Heart right ventricle (tissue), 16 donors: ENCODE measurements at places on chromosomes 1 and 21.

DNA sequence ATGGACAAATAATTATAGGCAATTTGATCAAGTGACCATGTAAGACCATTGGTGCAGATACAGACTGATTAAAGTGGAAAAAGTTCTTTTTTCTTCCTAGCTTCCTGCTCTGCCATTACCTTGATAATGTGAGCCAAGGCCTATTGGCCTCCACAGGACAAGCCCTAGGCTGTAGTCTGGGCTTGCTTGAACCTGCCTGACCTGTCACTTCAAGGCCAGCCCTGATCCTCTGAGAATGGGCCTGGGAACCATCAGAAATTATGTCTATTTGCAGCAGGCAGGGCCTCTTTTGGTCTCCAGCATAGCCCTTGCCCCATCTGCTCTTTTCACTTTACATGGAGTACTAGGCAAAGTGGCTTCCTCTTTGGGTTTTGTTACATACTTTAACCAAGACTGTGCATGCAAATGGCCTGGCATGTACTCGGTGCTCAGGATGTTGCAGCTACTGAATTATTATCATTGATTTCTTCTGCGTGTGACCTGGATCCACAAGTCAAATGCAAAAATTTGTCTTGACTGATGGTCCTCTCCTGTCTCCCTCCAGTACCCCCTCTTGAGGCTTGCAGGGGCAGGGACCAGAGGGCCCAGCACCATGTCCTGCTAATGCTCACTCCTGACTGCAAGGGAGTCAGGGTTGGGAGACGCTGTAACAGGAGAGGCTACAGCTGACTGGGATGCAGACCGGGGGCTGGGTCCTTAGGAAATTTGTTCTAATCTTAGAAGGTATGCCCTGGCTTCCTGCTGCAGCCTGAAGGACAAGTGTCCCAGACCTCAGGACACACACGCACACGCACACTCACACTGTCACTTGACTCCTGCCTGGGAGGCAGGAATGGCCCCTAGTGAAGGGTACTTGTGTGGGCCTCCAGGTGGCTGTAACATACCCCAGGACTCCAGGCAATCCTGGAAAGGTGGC lies 39.4 kb downstream of the RCSD1 start:
- H3K4me1 ChIP-seq = peaks cover 71% of the 10 kb centered on the region
- no peak overlapping the region for H3K27ac ChIP-seq
- peaks cover 29% of the 10 kb centered on the region for H3K36me3 ChIP-seq
- no peaks in the 10 kb centered on the region for H3K27me3 ChIP-seq

DNA sequence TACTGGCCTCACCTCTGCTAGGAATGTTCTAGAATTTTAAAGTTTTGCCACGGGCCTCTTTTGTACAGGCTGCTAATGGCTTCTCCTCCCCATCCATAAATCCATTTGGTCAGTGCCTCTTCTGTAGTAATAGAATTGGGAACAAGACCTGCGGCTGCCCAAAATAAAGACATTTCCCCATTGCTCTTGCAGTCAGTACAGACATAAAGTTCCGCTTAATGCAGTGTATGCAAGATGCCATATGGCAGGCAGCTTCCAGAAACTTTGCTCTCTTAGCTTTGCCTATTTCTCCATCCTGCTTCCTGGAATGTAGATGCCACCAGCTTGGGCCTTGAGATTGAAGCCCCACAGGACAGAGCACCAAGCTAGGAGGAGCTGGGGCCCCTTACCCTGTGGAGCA lies 3.7 kb upstream of the SLC2A5 start:
- H3K27ac ChIP-seq = no peak overlapping the region
- peaks cover 58% of the 10 kb centered on the region for H3K4me1 ChIP-seq
- H3K27me3 ChIP-seq = no peaks in the 10 kb centered on the region
- no peak overlapping the region for H3K4me3 ChIP-seq
- no peaks in the 10 kb centered on the region for H3K36me3 ChIP-seq

- no peak for DNase-seq
- H3K4me1 ChIP-seq = peaks cover 13% of the 10 kb centered on the region
- H3K27ac ChIP-seq = no peak overlapping the region
- no peaks in the 10 kb centered on the region for H3K27me3 ChIP-seq
- H3K4me3 ChIP-seq = no peak overlapping the region
Measured at GRCh38 chr1:28200234-28200873, 23.9 kb upstream of the PTAFR start.

- no peak overlapping the region for H3K27ac ChIP-seq
- H3K27me3 ChIP-seq = no peaks in the 10 kb centered on the region
- H3K4me1 ChIP-seq = no peaks in the 10 kb centered on the region
- no peak overlapping the region for H3K4me3 ChIP-seq
Measured at GRCh38 chr1:240295811-240296210, 204.1 kb downstream of the FMN2 start.

- H3K36me3 ChIP-seq = no peaks in the 10 kb centered on the region
- no peak overlapping the region for H3K4me3 ChIP-seq
- peak overlapping the region; percentile 93 for H3K27ac ChIP-seq
- H3K27me3 ChIP-seq = no peaks in the 10 kb centered on the region
Measured at GRCh38 chr1:3351449-3352298, 102.8 kb upstream of the ARHGEF16 start.

- H3K4me1 ChIP-seq = peaks cover 8% of the 10 kb centered on the region
- H3K27me3 ChIP-seq = no peaks in the 10 kb centered on the region
- DNase-seq = no peak
- H3K27ac ChIP-seq = no peak overlapping the region
Measured at GRCh38 chr1:229848752-229849677, 218.0 kb upstream of the GALNT2 start.

DNA sequence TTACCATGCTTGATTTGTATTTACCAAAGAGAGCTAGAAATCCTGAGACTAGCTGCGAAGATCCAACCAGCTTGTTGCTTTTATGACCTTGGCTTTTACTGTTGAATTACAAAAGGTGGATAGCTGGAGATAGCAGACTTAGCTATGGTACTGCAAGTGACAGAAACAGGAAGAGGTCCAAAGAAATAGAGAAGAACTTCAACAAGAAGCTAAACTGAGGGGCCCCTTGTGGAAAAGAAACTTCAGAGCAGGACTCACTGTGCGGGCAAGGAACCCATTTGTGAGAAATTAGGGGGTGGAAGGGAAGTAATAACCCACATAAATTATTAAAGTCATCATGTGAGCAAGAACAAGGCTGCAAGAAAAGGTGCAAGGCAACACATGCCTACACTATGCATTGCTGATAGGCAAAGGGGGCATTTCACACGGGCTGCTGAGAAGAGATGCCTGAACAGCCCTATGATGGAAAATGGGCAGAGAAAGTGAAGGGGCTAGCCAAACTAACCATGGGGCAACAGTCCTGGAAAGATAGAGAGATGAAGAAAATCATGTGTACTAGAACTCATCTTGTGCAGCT lies 116.6 kb upstream of the PRDX6 start:
- no peak for DNase-seq
- H3K4me3 ChIP-seq = no peak overlapping the region
- H3K36me3 ChIP-seq = no peaks in the 10 kb centered on the region
- peaks cover 4% of the 10 kb centered on the region for H3K4me1 ChIP-seq

DNA sequence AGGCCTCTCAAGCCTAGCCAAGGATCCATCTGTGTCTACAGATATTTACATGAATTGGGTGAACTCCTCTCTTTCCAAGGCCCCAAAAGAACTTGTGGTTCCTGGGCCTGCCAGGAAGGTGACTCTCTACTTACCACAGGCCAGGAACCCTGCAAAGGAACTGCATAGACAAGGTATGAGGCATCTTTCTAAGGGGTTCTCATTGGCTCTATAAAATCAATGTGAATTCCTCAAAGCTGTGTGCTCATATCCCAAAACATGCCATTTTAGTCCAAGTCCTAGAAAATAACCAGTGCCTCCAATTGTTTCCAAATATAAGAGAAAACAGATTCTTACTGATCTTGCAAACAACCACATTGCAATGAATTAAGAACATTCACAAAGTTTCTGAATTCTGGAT lies 39.9 kb upstream of the RGL1 start:
- H3K4me3 ChIP-seq = no peak overlapping the region
- H3K27me3 ChIP-seq = no peaks in the 10 kb centered on the region
- no peaks in the 10 kb centered on the region for H3K4me1 ChIP-seq
- no peak for DNase-seq

DNA sequence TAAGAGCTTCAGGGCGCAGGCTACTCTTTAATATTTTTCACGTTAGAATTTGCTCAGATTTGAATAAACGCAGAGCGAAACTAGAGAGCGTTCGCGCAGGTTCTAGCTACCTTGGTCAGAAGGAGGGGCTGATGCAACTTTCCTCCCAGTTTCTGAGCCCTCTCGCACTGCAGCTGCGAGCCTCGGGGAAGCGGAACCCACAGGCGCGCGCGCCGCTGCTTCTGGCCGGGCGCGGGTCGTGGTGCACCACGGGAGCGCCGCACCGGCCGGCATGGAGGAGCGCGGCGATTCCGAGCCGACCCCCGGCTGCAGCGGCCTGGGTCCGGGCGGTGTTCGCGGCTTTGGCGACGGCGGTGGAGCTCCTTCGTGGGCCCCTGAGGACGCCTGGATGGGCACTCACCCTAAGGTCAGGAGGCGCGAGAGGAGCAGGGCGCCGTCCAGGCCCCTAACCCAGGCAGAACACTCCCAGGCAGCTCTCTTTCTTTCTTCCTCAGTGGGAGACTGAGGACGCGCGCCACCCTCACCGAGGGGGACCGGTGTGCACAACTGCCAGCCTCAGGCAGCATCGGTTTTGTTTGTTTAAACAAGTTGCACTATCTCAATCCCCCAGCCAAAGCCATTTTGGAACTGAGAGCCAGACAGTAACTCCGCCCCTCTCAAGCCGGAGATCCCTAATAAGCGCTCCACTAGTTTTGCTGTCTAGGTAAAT lies at the start of gene TSEN15:
Gene TSEN15 (plus strand): TSS at position 246 of the 709 bp plus-strand sequence. CDS start 26 bp downstream, at position 272.
- peak; percentile 79 for DNase-seq
- no peaks in the 10 kb centered on the region for H3K27me3 ChIP-seq
- H3K36me3 ChIP-seq = peaks cover 15% of the 10 kb centered on the region
- H3K4me3 ChIP-seq = peak within 1 kb of the TSS; percentile 93
- H3K27ac ChIP-seq = peak within 1 kb of the TSS; percentile 90

- H3K27me3 ChIP-seq = peaks cover 29% of the 10 kb centered on the region
- no peak for DNase-seq
- no peaks in the 10 kb centered on the region for H3K36me3 ChIP-seq
Measured at GRCh38 chr1:2936559-2937515, 84.4 kb upstream of the ACTRT2 start.

GRCh38 chr21:24046829-24047443 lies 1560.3 kb downstream of the MRPL39 start:
- H3K27me3 ChIP-seq = no peaks in the 10 kb centered on the region
- H3K4me1 ChIP-seq = no peaks in the 10 kb centered on the region
- no peaks in the 10 kb centered on the region for H3K36me3 ChIP-seq

- no peaks in the 10 kb centered on the region for H3K27me3 ChIP-seq
- no peak overlapping the region for H3K4me3 ChIP-seq
- H3K36me3 ChIP-seq = no peaks in the 10 kb centered on the region
- no peaks in the 10 kb centered on the region for H3K4me1 ChIP-seq
- no peak overlapping the region for H3K27ac ChIP-seq
- DNase-seq = no peak
Measured at GRCh38 chr1:54110996-54111395, 41.8 kb downstream of the CDCP2 start.

GRCh38 chr1:59990470-59990869 lies 63.9 kb upstream of the CYP2J2 start:
- H3K27me3 ChIP-seq = peaks cover 18% of the 10 kb centered on the region
- H3K4me3 ChIP-seq = no peak overlapping the region
- no peaks in the 10 kb centered on the region for H3K4me1 ChIP-seq
- no peak overlapping the region for H3K27ac ChIP-seq
- H3K36me3 ChIP-seq = no peaks in the 10 kb centered on the region

DNA sequence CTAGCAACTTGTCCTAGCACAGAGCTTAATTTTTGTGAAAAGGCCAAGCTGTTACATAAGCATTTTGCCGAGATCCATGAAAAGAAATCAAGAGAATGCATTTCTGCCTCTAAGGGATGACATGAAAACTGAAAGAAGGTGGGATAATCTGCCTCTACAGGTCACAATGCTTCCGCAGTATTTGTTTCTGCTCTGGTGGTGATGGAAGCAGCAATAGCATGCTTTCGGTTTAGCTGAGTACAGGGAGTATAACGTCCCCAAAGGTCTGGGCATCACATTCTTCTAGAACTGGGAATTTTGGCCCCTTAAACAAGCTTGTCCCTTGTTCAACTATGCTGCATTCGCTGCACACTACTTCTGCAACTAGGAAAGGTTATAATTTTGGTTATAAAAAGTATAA lies 14.4 kb upstream of the MAGI3 start:
- H3K36me3 ChIP-seq = no peaks in the 10 kb centered on the region
- H3K4me1 ChIP-seq = no peaks in the 10 kb centered on the region
- H3K27me3 ChIP-seq = no peaks in the 10 kb centered on the region
- DNase-seq = no peak
